Fibroblast of skin of right biceps (primary cell): ENCODE measurements at places on chromosomes 11 and 22.

DNA sequence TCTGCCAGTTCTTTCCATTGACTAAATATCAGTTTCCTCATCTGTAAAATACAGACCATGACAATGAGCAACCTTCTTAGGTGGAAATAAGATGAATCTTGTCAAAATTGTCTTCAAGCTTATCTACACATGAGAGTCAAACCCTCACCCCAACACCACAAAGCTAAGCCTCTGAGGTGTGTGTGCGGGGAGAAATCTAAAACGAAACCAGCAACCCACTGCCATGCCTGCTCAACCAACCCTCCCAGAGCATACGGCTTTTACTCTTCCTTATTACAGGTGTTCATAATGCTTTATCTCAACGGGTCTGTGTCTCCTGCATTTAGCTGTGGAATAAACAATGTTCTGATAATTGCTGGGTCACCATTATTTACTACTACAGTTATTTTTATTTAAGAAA lies 235.4 kb downstream of the KIRREL3 start:
- DNase-seq, result no peak

DNA sequence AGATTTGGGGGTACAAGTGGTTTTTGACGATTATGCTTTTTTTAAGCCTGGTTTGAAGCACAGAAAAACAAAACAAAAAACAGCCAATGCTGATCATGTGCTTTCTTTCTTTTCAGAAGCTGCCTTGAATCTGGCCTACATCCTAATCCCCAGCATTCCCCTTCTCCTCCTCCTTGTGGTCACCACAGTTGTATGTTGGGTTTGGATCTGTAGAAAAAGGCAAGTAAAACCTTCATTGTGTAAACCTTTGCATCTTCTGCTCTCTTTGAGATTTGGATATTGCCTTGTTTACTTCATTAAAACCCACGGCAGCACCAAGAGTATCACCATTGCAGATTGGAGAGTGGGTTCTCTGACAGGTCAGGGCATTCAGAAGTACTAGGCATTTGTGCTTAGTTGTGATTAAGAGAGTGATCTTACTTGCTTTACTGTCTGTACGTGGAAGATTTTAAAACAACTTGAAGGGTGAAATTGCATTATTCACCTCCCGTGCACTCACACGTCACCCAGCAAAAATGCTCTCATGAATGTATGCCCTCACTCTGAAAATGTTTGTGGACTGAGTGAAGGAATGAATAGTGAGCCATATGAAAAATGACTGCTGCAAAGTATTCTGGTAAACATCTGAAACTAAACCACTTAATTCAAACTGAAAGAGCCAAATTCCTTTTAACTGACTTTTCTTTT lies 17.0 kb downstream of the LAYN start:
- peak; percentile 99 for DNase-seq

DNA sequence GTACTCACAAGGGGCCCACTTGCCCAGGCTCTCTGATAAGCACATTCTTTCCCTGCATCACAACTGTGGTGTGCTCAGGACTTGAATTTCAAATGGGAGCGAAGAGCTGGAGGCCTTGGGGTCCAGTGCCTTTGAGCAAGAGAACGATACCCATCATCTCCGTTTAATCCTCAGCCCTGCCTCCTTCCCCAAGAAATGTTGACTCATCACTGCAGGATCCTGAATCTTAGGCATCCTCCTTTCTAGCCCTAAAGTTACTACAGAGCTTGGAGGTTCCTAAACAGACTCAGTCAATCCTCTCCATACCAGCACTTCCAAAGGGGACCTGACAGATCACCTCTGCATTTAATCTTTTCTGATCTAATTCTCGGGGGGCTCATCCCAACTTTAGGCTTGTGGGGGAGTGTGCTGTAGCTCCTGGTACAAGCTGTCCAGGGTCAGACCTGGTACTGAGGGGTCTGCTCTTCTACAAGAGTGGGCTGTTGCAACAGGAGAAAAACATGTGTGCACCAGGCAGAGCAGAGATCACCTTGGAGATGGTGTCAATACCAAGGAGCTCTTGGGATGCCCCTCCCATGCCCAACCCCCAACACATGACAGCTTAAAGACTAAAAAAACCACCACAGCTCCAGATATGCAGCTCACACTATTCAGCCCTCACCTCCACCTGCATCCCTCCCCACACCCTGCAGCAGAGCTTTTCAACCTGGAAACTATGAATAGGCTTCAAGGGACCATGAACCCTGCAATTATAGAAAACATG lies 3.9 kb upstream of the PRG2 start:
- no peak for DNase-seq

GRCh38 chr11:17650127-17650911 lies 69.1 kb upstream of the MYOD1 start:
- DNase-seq, result peak; percentile 11

GRCh38 chr11:61919705-61920631 lies 2.6 kb upstream of the RAB3IL1 start:
- DNase-seq, result no peak

DNA sequence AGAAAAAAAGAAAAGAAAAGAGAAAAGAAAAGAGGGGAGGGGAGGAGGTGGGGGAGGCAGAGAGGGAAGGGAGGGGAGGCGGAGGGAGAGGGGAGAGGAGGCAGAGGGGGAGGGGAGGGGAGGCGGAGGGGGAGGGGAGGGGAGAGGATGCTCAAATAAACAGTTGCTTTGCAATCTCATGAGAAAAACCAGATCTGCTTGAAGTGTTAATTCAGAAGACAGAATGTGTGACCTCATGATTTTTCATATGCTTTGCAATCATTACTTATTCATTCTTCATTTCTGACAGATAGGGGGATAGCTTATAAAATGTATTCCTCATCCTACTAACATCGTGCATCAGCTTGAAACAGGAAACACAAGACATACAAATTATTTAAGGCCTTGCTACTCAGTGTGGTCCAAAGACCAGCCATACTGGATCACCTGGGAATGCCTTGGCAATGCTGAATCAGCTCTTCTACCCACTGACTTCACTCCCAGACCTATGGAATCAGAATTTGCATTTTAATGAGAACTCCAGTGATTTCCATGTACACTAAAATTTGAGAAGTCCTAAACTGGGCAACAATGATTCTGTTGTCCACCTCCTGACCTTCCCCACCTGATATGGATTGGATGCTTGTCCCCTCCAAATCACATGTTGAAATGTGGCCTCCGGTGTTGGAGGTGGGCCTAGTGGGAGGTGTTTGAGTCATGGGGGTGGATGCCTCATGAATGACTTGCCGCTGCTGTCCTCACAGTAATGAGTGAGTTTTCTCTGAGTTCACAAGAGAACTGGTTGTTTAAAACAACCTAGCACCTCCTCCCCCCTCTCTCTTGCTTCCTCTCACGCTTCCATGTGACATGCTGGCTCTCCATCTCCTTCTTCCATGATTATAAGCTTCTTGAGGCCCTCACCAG lies 69.2 kb downstream of the CCDC34 start:
- DNase-seq, result peak; percentile 93

DNA sequence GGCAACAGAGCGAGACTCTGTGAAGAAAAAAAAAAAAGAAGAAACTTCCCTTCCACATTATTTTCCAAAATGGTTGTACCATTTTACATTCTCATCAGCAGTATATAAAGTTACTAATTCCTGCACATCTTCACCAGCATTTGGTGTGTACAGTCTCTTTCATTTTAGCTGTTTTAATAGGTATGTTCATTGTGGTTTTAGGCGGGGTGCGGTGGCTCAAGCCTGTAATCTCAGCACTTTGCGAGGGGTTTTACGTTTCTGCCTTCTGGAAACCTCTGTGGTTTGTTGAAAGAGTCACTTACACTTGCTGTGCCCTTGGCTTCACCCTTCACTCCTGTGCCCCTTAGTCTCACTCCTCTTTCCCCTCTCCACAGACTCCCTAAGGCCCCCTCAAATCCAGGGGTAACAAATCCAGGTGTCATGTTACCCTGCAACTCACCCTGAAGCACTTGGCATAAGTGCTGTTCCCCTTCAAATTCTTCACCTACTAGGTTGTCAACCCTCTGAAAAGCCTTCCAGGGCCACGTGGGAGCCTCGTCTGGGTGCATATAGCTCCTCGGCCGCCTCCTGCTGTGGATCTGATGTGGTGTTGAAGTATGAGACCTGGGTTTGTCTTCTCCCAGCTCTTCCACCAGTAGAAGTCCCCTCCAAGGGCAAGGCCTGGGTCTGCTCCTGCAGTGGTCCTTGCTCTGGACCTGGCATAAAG lies 20.8 kb downstream of the TOB2 start:
- no peak for DNase-seq

DNA sequence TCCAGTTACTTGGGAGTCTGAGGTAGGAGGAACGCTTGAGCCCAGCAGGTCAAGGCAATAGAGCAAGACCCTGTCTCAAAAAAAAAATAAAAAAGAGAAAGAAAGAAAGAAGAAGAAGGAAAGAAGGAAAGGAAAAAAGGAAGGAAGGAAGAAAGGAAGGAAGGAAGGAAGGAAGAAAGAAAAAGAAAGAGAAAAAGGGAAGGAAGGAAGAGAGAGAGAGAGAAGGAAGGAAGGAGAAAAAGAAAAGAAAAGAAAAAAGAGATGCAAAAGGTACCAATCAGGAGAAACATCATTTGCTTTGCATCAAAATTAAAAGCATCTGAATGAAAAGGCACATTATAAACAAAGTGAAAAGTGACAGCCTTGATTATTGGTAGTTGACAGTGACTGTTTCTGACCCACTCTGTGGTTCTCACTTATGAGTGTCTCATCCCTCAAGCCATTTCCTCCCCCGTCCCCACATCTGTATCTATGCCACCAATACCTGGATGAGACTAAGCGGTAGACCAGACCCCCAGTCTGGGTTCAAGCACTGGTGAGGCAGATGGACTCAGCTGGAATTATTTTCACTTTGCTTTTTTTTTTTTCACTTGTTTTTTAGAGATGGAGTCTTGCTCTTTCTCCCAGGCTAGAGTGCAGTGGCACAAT lies 33.0 kb upstream of the XBP1 start:
- no peak for DNase-seq

- no peak for DNase-seq
Measured at GRCh38 chr11:81495699-81496292, 1237.9 kb downstream of the FAM181B start.

DNA sequence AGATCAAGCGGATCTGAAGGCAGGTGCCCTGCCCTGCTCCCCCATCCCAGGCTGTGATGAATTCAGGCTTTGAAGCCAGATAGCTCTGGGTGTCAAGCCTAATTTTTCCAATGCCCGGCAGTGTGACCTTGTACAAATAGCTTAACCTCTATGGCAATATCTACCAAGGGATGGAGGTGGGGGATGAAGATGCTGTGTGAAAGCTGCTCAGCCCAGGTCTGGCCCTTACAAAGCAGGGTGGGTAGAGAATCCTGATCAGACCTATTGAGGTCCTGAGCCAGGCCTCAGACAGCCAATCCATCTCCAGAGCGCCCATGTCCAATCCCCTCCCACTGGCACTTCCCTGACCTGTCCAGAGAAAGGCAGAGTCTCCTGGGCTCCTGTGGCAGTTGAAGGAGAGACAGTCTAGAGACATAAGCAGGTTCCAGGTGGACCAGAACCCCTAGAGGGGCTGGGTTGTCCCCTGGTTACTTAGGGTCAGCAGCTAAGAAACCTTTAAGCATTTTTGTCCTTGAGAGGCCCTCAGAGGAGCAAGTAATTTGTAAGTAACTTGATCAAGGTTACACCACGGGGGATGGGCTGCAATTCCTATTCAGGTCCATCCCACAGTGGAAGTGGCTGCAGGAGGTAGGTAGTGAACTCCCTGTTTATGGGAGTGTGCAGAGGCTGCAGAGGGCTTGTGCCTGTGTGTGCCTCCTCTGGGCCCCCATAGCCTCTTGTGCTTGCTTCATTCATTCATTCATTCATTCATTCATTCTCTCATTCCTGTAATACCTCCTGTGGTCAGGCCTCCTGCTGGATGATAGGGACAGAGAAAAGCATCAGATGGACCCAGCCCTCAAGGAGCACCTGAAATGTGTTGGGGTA lies 10.4 kb downstream of the P2RY2 start:
- no peak for DNase-seq
